ENCODE measurements at places on chromosomes 2 and 18.

- peak; percentile 16 for DNase-seq
These were observed 27.1 kb upstream of the TFPI start for GRCh38 chr2:187581125-187581896.

DNA sequence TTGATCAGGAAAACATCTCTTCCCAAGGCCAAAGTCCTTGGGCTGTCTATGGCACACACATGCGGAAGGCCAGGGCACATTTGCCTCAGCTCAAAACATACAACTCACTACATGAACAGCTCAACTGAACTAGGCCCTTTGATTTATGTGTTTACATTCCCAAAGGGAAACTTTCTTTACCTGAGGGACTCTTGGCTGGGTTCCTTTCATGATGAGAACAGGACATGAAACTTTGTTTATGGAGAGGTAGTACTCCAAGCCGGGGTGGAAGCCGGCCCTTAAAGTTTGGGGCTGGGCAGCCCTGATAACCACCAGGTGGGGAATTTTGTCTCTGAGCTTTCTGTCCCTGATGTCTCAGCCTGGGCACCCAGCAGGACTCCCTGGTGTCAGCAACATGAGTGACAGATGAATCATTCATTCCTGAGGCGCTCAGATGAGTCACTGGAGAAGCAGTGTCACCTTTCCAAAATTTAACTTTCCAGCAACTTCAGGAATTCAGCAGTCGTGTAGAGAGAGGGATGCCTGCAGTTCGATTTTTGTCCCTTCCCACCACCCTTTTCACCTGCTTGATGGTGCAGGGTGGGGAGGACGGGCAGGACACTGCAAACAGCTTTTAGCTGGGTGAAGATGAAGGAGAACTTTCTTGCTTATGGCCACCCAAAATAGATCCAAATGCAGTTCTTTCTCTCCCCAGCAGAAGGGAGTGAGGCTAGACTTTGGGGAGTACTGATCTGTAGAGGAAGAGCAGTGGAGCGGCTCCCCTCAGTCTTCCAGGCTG lies 331.6 kb downstream of the DYSF start:
- DNase-seq: no peak

DNA sequence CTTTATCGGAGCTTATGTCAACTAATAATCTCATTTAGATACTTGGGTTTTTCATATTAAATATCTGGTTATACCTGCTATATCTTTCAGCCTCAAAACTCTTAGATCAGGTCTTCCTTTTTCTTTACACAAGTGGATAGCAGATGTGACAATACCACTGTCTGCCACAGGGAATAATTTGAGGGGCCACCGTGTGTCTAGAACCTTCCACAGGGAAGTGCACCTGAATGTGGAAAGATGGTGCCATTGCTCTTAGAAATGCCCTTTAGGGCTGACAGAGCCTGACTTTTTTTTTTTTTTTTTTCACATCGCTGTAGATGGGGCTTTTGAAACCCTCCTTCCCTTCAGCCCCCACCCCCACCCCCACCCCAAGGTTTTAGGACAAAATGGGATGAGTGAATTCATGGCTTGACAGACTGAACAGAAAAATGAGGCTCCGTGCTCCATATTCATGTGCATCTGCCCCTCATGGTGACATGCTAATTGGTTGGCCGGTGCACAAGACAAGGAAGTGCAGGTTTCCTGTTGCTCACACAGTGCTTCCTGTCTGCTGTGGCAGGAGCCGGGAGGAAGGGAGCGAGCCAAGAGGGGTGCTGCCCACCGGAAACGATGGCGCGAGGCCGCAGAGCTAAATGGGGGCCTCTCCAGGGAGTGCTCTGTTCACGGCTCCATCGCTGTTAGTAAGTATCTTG lies 246.0 kb downstream of the LDLRAD4 start:
- peak; percentile 59 for DNase-seq

GRCh38 chr2:51304311-51304710 lies 272.4 kb upstream of the NRXN1 start:
- DNase-seq: no peak

- peak; percentile 71 for DNase-seq
These were observed 59.8 kb upstream of the IL1R1 start for GRCh38 chr2:102082571-102083392.

DNA sequence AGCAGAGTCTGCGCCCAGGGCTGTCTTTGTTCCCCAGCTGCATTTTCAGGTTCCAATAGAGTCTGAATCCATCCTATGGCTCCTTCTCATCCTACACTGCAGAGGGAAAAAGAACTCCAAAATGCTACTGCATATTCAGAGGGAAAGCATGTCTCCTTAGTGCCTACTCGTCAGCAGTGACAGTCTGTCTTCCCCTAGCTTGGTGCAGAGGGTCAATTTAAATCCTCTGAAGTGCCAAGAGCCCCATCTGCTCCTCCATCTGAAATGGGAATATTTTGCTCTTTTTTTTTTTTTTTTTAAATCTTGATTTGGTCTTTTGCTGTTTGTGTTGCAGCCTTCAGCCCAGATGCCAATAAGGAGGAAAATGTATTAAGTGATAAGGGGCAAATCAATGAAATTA lies 199.3 kb downstream of the RNF144A start:
- DNase-seq: no peak
